ENCODE measurements at places on chromosomes 16 and 17.

- DNase-seq = no peak
Measured at GRCh38 chr16:4103745-4104144, 12.5 kb downstream of the ADCY9 start.

DNA sequence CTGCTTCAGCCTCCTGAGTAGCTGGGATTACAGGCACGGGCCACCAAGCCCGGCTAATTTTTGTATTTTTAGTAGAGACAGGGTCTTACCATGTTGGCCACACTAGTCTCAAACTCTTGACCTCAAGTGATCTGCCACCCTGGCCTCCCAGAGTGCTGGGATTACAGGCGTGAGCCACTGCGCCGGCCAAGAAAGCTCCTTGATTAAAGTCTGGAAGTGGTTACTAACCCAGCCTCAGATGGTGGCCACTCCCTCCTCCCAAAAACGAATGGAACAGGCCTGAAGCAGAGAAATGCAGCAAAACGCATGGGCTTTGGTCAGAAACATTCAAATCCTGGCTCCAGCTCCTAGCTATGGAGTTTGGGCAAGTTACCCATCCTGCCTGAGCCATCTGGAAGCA lies 11.3 kb downstream of the FKBP10 start:
- DNase-seq = peak; percentile 32

DNA sequence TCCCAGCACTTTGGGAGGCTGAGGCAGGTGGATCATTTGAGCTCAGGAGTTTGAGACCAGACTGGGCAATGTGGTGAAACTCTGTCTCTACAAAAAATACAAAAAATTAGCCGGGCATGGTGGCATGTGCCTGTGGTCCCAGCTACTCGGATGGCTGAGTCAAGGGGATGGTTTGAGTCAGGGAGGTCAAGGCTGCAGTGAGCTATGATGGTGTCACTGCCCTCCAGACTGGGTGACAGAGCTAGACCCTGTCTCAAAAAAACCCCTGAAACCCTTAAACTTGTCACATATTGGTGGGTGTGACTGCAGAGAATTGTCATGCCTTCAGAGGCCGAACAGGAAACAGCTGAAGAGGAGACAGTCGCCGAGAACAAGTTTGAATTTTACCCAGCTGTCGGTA lies 13.4 kb downstream of the RPTOR start:
- DNase-seq = no peak

- no peak for DNase-seq
Measured at GRCh38 chr17:56594320-56595107, 1.0 kb downstream of the NOG start.

DNA sequence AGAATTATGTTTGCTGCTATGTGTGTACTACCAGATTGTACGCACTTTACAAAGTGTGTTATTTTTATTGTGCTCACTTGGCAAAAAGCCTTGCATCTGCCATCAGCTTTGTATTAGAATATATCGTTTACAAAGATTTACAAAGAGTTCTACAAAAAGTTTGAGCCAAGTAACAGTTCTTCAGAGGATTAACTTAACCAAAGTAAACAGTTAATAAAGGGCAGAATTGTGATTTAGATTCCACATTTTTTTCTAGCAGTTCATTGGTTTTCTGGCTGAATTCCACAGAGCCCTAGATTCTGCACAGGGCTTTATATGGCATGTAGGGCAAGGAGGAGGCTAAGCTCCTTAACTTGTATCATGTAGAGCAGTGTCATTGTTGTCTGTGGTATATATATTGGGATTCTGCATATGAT lies 29.4 kb downstream of the UTP18 start:
- DNase-seq = no peak

GRCh38 chr16:73420676-73421075 lies 372.7 kb upstream of the ZFHX3 start:
- DNase-seq = no peak

DNA sequence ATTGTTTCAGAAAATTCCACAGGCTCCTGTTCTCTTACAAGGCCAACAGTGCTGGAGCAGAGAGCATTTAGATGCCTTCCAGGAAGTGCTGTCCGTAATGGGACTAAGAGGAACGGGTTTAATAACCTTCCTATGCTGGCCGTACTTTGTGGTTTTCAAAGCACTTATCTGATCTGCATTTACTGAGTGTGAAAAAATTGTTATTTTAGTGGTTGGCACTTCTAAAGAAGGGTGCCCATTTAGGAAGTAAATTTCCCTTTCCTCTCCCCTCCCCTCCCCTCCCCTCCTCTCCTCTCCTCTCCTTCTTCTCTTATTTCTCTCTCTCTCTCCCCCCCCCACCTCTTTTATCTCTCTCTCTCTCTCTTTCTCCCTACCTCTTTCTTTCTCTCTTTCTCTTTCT lies 72.0 kb upstream of the DNAJA2 start:
- no peak for DNase-seq

- no peak for DNase-seq
Measured at GRCh38 chr17:16988749-16989229, 16.9 kb upstream of the TNFRSF13B start.

GRCh38 chr16:67055712-67056487 lies 27.0 kb downstream of the CBFB start:
- peak; percentile 44 for DNase-seq

DNA sequence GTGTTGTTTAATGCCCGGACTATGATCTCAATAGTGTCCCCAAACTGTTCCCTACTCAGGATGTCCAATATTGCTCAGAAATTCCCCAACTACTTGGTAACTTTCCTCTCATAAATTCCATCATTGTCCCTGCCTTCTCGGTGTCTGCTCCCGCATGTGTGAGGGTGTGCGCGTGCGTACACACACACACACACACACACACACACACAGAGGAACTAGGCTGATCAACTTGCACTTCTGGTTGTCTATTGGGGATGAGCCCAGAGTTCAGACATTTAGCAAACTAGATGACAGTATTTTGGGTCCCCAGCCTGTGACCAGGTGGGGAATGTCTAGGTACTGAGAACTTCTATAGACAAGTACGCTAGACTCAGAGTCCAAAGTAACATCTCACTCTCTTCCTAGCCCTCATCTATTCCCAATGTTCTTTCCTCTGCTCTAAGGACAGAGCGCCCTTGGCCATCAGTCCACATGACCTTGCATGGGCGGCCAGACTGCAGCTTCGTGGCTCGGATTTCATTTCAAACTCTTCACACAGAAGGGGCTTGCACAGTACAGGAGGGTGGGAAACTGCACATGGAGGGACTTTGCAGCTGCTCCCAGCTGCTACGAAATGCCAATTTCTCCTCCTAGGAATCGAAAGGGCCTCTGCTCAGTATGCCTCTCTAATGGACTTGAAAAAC lies 5.3 kb downstream of the HS3ST3A1 start:
- no peak for DNase-seq

DNA sequence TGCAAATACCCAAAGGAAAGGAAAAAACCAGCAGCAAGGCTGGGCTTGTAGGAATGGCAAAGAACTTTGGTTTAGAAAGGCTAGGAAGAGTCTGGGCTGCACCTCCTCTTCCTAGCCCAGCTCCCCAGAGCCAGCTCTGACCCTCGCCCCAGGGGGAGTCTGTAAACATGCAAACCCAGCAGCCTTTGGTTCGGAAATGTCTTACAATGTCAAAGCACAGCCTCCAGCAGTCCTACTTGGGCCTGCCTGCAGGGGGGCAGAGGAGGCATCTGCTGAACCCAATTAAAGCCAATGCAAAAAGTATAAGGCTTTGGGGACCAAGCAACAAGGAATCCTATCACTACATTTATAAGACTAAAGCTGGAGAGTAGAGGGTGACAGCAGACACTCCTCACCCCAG lies 5.0 kb upstream of the FTSJ3 start:
- no peak for DNase-seq

- peak; percentile 87 for DNase-seq
Measured at GRCh38 chr16:48126801-48127644, 28.8 kb downstream of the ABCC12 start.

GRCh38 chr17:70945386-70945785 lies 776.1 kb downstream of the KCNJ2 start:
- no peak for DNase-seq

DNA sequence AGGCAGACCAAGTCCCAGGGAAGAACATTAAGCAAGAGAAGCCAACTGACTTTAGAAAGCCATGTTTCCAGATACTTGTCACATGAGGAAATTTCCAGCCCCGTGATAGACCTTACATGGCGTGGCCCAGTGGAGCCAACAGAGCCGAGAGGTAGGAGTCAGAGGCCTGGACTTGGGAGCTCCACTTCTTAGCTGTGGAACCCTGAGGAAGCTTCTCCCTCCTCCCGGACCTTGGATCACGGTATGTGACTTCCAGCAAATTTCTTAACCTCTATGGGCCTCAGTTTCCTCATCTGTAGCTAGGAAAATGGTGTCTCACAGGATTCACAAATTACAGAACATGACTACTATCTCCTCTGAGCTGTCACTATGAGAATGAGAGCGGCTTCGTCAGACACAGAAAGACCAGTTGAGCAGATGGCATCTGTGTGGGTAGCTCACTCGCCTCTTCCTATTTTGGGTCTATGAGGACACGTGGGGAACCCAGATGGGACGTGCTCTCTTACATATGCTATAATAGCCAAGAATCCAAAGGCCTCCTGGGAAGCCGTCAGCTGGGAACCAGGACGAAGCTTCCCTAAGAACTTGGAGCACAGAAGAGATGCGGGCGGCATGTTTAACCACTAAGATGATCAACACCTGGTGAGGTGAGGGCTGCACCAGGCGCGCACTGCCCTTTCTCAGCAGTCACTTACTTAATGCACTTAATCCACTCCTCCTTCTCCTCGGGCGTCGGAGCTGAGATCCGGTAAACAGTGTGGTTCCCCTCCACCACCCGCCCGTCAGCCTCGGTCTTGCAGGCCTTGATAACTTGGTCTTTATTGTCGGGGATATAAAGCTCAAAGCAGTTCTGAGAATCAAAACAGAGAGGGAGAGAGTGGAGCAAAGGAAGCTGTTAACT lies 102.3 kb downstream of the CYTH1 start:
- no peak for DNase-seq

DNA sequence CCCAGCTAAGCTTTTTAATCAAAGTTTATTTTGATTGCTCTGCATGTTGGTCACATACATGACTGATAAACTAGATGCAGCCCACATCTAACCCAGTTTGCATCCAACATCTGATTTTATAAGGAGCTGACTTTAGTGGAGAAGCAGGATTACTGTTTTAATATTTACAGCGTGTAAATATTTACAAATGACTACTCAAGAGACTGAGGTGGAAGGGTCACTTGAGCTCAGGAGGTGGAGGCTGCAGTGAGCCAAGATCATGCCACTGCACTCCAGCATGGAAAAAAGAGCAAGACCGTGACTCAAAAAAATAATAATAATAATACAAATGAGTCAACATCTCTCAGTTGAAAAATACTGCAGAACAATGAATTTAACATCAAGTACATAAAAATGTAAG lies 50.8 kb downstream of the PARN start:
- no peak for DNase-seq

DNA sequence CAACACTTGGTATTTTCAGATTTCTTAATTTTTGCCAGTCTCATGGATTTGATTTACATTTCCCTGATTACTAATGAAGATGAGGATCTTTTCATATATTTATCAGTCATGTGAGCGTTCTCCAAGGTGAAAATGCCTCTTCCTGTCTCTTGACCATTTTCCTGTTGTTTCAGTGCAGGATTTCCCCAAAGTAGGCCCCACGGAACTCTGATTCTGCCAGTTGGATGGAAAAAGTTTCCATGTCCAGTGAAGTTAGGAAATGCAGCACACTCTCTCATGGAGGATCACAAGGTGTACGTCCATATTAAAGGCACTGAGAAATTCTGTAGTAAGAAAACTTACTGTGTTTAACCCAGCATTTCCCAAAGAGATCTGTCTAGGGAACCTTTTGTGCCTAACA lies 16.5 kb upstream of the LIMD2 start:
- no peak for DNase-seq

- no peak for DNase-seq
Measured at GRCh38 chr16:85829171-85829719, 29.8 kb downstream of the COX4I1 start.

DNA sequence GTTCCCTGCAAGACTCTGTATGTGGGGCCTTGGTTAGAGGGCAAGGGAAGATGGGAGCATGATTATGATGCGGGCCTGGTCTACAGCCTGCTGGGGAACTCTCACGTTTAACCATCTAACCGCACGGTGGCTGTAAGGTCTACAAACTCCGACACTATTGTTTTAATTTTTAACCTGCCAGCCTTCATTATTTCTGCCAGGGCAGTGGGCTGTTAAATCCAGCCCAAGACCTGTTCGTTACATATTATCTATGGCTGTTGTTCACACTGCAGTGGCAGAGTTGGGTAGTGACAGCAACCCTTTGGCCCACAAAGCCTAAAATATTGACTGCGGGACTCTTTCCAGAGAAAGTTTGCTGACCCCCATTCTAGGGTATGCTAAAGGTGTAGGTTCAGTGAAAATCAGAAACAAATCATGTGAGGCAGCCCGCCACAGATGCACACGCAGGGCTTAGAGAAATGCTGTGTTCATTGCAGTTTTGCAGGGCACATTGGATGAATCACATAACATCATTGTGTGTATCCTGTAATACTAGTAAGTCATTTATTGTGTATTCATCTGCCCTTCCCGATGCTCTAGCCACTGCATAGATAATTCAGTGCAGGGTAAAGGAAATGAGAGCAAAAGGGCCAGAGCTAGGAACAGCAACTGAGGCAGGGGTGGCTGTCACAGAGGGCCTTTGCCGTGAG lies 14.3 kb downstream of the SNX29 start:
- DNase-seq = no peak

GRCh38 chr17:40314584-40314956 lies 5.6 kb downstream of the RARA start:
- DNase-seq = peak; percentile 80

- DNase-seq = no peak
Measured at GRCh38 chr17:17343896-17344506, 40.8 kb downstream of the NT5M start.

GRCh38 chr17:28509789-28510188 lies 3.6 kb downstream of the FOXN1 start:
- DNase-seq = no peak

GRCh38 chr16:85867189-85867588 lies 31.8 kb upstream of the IRF8 start:
- no peak for DNase-seq

GRCh38 chr17:1298606-1299005 lies 19.1 kb downstream of the TRARG1 start:
- DNase-seq = no peak

DNA sequence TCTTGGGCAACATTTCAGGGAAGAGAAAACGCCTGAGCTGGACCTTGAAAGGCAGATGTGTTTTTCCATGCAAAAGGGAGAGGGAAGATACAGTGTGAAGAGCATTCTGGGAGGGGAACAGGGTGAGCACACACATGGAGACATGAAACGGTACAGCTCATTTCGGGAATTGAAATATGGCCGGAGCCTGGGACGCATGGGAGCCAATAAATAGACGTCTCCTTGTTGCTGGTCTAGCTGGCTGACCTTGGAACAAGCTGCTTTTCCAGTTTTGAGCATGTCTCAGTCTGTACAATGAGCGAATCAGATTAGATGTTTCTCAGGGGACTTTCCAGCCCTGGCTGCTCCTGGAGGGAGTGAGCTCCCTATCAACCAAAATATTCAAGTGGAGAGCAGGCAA lies 63.6 kb downstream of the ASIC2 start:
- no peak for DNase-seq
